Prostate gland (tissue), 2 donors: ENCODE measurements at places on chromosomes 13 and 19. TPM values are rescaled to one million over a fixed set of nuclear protein-coding genes. Genes with fewer than 3 reads are reported as not detected.

FFAR1 gene
- total RNA-seq: 0.28 TPM

PBX4 gene
- 10.6 TPM for total RNA-seq

YIF1B gene
- total RNA-seq: 71.9 TPM

CGB3 gene
- total RNA-seq: not detected

COX6B1 gene
- 334 TPM for total RNA-seq

- no peak for DNase-seq
These were observed 139.7 kb downstream of the VWA8 start for GRCh38 chr13:41821238-41821594.

- DNase-seq: no peak
These were observed 14.6 kb upstream of the SIN3B start for GRCh38 chr19:16814526-16815100.

DNA sequence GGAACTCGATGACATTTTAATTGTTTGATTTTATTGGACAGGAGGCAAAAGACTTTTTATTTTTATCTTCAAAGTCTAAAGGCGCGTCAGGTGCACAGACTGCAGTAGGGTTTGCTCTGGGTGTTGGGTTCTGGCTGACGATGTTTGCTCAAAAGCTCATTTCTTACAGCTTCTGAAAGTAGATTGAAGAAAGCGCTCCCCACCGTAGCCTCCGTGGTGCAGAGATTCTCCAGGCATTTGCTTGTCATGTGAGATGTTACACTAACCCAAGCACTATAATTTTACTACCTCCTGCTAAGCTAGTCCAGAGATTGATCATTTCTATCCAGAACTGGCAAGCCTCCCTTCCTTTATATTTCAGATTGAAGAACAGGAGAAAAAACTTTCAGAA is 14.5 kb upstream of the ATP11A start:
- no peak for DNase-seq

DNA sequence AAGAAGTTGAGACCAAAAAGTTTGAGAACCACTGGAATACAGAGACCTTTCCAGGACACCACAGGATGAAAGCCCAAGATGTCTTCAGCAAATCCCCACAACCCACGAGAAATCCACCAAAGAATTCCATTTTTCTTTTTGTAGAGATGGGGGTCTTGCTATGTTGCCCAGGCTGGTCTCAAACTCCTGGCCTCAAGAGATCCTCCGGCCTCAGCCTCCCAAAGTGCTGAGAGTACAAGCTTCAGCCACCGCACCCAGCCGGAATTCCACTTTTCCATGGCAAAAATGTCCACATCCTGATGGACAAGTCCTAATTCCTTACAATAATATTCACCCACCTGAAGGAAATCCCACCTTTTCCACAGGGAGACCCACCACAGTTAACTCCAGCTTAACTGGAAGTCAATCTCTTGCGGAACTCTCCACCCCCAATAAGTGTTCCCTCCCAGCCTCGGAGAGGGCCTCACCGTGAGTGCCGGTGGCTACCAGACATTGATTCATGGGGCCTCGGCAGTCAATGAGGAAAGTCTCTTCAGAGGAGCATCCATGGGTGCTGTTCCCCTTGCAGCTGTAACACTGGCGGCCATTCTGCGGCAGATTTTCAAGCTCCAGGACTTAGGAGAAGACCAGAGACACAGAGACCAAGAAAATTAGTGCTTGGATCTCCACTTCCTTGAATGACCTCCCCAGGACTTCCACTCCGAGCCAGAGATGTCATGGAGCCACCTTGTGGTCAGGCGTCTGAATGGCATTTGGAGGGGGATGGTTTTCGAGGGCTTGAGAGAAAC is 12.3 kb upstream of the CADM4 start:
- DNase-seq: peak; percentile 68

DNA sequence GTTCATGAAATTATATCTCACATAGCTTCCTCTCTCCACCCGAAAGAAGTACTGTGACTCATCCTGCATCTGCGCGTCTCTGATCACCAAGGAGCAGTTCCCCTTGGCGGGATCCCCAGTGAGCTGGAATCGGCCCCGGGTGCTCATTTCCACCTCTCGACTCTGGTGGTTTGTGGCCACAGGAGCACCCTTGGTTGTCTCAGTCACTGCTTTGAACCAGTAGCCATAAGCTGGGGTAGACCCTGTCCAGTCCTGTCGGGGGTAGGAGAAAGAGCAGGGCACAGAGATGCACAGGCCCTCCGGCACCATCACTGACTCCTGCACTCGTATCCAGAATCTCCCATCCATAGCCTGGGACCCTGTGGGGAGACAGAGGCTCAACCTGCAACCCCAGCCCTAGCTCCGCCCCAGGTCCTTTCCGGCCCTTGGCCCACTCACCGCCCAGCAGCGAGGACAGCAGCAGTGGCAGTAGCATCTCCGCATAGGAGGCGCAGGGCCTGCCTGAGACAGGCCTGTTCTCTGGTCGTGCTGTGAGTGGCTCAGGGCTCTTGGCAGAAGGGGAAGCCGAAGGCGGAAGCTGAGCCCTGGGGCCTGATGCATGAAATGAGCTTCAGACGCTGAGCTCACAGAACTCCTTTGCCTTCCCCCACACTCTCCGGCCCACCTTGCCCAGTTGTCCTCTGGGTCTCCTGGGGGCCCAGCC is at the start of gene SIGLEC10:
TSS of gene SIGLEC10 (minus strand) at position 536 of the 703 bp plus-strand sequence. CDS start at position 475, 61 bp downstream.
- no peak for DNase-seq

- peak; percentile 14 for DNase-seq
These were observed 270.9 kb upstream of the NBEA start for GRCh38 chr13:34671137-34671536.

GRCh38 chr19:57314146-57314545 is 6.1 kb upstream of the ZNF543 start:
- DNase-seq: no peak

DNA sequence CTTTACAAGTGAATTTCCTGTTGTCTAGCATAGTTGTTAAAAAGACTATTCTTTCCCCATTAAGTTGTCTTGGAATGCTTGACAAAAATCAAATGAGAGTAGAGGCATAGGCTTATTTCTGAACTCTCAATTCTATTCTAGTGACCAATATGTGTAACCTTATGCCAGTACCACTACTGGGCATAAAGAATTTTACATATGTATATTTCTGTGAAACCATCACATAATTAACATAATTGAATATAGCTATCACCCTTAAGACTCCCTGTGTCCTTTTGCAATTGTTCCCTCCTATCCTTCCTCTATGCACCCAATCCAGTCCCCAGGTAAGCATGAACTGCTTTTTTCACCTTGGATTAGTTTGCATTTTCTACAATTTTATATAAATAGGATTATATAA is 165.0 kb downstream of the DNAJC3 start:
- no peak for DNase-seq

GRCh38 chr19:39558624-39559117 is 18.7 kb upstream of the EID2 start:
- DNase-seq: no peak

GRCh38 chr13:45209229-45209628 is 8.4 kb upstream of the KCTD4 start:
- no peak for DNase-seq

DNA sequence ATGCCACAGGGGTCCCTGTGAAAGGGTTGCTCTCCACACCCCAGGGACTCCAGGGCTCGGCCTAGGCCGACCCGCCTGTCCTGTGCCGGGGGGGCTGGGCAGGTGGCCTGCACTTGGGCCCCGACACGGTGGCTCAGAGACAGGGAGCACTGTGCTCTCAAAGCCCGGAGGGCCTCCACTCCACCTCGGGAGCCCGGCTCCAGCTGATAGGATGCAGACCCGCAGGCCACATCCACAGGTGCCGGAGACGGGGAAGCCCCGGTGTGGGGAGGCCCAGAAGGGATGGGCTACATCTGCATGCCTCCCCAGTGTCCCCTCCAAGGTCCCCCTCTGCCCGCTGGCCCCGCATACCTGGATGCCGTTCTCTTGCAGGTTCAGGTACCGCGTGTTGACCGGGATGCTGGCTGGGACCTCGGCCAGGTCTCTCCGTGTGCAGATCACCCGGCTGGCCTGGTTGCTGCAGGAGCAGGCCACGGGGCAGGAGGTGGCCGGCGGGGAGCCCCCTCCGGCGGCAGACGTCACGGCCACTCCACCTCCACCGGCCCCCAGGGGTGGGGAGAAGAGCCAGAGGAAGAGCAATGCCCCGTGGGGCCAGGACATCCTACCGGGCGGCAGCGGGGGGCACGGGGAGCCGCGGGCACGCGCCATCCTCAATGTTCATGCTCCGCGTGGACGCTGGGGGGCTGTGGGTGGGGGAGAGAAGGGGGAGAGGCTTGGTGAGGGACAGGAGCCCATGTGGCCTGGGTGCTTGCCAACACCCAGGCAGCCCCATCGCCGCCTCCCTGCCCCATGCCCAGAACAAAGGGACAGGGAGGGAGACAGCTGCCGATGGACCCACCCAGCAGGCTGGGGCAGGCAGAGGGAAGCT is 19.8 kb downstream of the LRRC4B start:
- no peak for DNase-seq

- no peak for DNase-seq
These were observed 323.6 kb downstream of the KLF12 start for GRCh38 chr13:73810647-73811046.
